ENCODE measurements at places on chromosomes 1 and 21.
A peak's percentile ranks its signal among the peaks of the same experiment; 100 is the strongest.

- no peak for DNase-seq
Observed at GRCh38 chr1:156098784-156099183, 15.7 kb upstream of the LMNA start.

DNA sequence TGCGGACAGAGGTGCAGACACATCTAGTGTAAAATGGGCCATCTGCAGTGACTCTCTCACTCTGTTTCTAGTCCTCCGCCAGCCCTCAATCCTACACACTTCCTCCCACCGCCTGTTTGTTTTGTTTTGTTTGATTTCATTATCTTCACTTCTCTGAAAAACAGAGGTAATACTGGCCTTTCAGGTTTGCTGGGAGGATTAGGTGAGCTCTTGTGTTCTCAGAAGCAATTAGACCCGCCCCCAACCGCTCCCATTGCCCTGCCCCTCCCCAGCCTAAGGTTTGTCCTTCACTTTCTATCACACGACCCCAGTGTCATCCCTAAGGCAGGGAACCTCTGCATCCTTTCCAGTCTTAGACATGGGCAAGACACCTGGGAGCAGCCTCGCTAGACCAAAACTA is 43.2 kb upstream of the TACSTD2 start:
- peak; percentile 80 for DNase-seq

- no peak for DNase-seq
Observed at GRCh38 chr1:36393686-36394085, 4.0 kb downstream of the LSM10 start.

DNA sequence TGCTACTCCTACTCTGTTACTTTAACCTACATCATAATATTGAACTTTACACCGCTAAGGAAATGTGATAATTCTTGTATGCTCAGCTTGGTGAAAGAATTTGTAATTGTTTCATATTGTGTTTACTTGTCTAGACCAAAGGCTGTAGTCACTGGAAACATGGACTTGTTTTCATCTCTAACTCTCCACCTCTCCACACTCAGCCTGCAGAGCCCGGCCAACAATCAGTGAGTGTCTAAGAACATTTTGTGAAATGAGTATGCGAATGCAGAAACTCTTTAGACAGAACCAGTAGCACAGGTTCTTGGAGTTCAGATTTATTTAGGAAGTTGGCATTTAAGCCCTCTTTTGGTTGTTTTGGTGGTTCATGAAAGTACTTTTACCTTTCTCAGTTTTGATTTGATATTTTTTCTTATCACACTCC is 3.2 kb upstream of the RWDD3 start:
- no peak for DNase-seq

DNA sequence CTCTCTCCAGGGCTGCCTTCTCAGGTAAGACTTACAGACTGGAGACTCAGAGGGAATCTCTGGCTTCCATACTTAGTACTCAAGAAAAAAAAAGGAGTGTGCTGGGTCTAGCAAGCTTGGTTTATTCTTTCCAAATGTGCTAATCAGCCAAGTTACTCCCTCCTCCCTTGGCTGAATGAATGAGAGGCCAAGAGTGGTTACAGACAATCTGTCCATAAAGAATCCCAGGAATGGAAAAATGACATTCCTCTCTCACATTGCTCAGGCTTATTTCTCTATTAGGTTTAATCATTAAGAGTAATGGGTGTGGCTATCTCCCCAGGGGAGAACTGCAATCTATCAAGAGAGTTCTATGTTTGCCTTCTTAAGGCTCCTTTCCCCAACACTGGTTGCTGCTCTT is 547.3 kb upstream of the PLXNA2 start:
- no peak for DNase-seq

DNA sequence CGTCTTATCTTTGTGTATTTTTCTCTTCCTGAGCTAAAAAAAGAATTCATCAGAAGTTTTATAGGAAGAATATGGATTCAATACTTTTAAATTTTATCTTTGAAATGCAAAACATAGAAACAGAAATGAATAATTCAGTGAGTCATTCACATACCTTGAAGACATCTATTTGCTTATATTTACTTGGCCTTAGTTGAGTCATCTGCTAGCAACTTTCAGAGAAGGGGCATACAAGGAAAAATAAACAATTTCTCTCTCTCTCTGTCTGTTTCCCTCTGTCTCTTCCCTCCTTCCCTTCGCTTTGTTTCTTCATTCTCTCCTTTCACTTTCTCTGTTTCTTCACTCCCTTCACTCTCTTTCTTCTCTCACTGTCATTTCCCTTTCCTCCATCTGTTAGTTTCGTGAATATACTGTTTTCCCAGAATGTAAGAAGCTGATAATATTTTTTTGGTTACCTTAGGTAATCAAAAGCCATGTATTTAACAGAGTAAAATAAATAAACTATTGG is 477.2 kb downstream of the BRINP3 start:
- no peak for DNase-seq

GRCh38 chr1:76824106-76824505 is 43.2 kb upstream of the ST6GALNAC5 start:
- DNase-seq: no peak

- DNase-seq: no peak
Observed at GRCh38 chr1:111364690-111365089, 62.8 kb downstream of the OVGP1 start.

DNA sequence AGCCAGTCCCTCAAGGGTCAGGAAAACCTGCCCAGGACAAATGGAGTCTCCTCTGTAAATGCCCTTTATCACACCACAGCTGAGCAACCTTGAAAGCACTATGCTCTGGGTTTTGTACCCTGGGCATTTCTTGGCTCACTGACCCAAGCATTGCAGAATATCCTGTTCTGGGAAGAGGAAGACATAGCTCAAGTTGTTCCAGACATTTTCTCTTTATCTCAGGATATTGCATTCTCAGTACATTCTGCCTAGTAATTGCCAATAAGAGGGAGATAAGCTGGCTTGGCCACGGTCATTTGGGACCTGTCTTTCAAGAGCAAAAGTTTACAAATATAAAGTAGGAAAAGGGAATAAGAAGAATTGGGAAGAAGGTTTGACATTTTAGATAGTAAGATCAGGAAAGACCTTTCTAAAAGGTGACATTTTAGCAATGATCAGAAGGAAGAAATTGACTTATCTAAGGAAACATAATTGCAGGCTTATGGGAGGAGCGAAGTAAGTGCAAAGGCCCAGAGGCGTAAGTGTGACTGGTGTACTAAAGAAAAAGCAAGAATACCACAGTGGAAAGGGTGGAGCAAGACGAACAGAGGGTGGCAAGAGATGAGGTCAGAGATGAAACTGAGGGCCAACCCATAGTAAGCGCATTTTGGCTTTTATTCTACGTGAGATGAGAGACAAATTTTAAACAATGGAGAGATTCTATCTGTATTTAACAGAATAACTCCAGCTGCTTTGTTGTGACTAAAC is 394.0 kb upstream of the CXADR start:
- DNase-seq: no peak

DNA sequence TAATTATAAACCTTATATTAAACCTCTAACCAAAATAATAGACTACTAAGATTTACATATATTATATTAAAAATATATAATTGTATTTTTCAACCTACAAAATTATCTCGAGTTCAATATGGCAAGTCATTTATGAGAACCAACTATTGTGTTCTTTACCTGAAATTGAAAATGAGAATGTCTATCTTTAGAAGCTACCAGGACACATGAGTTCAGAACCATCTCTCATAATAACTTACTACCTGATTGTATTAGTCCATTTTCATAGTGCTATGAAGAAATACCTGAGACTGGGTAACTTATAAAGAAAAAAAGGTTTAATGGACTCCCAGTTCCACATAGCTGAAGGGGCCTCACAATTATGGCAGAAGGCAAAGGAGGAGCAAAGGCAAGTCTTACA is 6.8 kb downstream of the HAO2 start:
- no peak for DNase-seq

- DNase-seq: no peak
Observed at GRCh38 chr21:26909972-26910371, 56.9 kb downstream of the ADAMTS5 start.

DNA sequence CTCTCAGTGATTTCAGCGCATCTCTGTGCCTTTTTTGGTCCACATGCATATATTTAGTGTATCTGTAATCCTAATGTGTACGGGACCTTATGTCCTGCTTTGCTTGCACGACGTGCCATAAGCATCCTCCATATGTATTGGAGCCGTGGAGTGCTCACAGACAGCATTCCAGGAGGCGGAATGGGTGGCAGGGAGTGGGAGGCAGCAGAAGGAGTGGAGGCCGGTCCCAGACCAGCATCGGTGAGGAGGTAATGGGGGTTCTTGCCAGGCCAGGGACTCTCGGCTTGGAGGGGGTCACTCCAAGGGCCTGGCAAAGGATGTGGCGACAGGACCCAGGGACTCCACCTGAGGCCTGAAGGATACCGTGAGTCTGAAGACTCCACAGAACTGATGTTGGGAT is 185.0 kb downstream of the CAMTA1 start:
- no peak for DNase-seq

- no peak for DNase-seq
Observed at GRCh38 chr1:44572572-44572879, 101.8 kb downstream of the TMEM53 start.

DNA sequence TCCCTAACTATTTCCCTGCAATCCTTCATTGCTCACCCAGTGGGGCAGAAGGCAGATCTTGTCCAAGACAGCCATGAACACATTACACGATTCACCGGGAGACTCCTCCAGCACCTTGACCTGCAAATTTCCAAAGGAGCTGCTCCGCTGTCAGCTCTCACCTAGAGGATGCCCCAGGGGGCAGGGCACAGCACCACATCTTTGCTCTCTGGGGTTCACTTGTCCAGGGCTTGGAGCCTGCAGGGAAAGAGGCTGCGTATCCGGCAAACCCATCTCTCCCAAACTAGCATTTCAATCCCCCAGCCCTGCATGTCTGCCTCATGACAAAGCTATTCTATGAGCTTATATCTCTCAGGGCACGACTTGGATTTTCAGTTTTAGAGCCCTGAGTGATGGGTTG is 35.1 kb upstream of the OLIG2 start:
- no peak for DNase-seq

GRCh38 chr1:36864182-36864822 is 170.0 kb downstream of the GRIK3 start:
- DNase-seq: peak; percentile 57

GRCh38 chr1:5939271-5940170 is 52.7 kb downstream of the NPHP4 start:
- no peak for DNase-seq

DNA sequence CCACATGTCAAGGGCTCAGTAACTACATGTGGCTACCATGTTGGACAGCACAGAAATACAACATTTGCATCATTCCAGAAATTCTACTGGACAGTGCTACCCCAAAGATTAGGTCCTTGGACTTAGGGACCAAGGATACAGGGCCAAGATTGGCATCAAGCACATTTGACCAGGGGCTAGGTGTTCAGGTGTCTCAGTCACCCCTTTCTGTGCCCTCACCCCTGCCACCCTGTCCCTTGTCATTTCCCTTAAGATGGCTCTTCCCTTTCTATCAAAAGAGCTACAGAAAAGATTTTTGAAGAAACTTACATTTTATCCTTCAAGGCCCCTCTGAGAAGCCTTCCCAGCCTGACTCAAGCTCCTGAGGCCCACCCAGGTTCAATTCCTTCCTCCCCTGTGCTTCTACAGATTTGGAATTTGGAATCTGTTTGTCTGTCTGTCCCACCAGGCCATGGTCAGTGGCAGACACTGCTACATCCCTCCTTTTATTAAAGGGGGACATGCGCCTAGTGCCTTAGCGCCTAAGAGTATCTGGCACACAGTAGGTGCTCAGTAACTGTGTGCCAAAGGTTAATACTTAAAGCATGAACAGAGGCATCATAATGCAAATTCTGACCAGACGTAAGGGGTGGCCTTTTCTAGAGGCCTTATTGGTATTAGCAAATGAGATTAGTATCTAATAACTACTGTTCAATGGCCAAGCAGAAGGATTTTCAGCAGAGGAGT is 21.4 kb downstream of the CSF1 start:
- DNase-seq: no peak

DNA sequence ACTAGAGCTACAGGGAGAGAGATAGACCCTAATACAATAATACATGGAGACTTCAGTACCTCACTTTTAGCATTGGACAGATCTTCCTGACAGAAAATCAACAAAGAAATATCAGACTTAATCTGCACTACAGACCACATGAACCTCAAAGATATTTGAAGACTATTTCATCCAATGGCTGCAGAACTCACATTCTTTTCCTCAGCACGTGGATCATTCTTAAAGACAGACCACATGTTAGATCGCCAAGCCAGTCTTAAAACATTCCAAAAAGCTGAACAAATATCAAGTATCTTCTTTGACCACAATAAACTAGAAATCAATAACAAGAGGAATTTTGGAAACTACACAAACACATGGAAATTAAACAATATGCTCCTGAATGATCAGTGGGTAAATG is 576.0 kb downstream of the KIF26B start:
- DNase-seq: no peak

- DNase-seq: no peak
Observed at GRCh38 chr21:36236052-36236730, 79.6 kb downstream of the DOP1B start.

DNA sequence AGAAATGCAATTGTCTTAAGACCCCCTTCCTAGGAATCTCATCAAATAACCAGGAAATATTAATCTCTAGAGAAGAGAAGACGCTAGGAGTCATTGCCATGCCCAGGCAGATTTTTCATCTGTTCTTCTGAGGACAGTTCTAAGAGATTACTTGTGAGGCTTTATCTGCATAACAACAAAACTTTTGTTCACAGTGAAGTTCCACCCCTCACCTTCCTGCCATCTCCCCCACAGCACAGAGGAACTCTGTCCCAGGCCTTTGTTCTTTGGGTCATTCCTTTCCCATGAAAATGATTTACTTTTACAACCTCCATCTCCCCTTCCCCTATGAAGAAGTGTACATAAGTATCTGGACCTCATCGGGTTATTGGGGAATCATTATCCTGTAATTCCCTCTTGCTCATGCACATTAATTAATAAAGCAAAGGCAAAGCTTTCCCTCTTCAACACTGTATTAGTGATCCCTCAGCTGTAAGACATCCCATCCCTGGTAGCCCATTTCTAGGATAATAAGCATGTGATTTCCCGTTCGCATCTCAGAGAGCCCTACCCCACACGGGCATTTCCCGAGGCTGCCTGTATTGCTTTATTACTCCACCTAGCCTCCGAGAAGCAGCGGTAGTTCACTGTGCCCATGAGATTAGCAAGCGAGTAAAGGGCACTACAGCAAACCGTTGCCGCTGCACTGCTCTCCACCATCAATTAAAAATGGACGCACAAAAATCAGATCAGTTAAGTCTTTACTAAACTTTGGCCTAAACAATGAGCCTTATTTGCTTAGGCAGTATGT is 384.4 kb upstream of the CAMK1G start:
- no peak for DNase-seq

- DNase-seq: no peak
Observed at GRCh38 chr1:54497338-54497737, 50.7 kb upstream of the ACOT11 start.

DNA sequence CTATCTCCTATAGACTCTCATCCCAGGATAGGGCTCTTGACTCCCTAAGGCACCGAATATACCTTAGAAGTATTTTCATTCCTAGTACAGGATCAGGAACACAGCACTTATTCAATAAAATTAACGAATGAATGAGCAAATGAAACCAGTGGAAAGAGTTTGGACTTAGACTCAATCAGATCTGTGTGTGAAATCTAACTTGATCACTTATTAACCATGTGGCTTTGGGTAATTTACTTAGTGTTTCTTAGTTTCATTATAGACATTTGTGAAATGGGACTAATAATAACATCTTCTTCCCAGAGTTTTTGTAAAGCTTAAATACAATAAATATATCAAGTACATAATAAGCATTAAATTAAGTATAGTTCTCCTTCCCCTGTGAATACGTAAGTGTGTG is 230.1 kb downstream of the ADGRL2 start:
- no peak for DNase-seq

Measured in NCI-H2029 treated with DMSO at 0.1 percent for 48 hours (cell line).